ENCODE measurements at places on chromosomes 2 and 18. TPM values are rescaled to one million over a fixed set of nuclear protein-coding genes. Genes with fewer than 3 reads are reported as not detected.

- H3K27me3 ChIP-seq = no peaks in the 10 kb centered on the region
- no peak for DNase-seq
- no peaks in the 10 kb centered on the region for H3K36me3 ChIP-seq
- H3K27ac ChIP-seq = peak overlapping the region; percentile 13
- peak overlapping the region; percentile 79 for H3K4me3 ChIP-seq
Measured at GRCh38 chr2:230866756-230867523, 2.2 kb downstream of the ITM2C start.

DNA sequence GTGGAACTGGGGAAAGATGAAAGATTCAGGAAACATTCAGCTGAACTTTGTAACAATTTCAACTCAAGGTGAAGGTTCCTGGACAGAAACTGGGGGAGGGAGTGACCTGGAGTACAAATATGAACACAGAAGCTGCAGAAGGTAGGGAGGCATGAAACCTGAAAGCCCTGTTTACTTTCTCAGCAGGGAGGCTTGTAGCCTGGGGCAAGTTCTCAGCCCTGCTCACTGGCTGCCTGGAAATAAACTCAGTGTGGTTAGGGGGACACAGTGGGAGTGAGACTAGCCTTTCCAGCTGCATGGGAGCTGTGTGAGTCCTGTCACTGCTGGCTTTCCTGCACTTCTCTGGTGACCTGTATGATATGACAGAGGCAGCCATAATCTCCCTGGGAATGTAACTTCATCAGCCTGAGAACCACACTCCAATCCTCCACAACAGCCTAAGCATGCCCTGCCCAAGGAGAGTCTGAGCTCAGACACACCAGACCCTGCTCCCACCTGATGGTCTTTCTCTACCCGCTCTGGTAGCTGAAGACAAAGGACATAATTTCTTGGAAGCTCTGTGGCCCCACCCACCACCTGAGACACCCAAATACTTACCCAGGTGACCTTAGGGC lies 77.0 kb downstream of the ZSWIM2 start:
- DNase-seq = no peak
- no peaks in the 10 kb centered on the region for H3K27me3 ChIP-seq
- H3K36me3 ChIP-seq = no peaks in the 10 kb centered on the region
- no peak overlapping the region for H3K4me3 ChIP-seq

GRCh38 chr2:71725836-71726235 lies 272.5 kb downstream of the DYSF start:
- no peak for DNase-seq
- H3K27me3 ChIP-seq = no peaks in the 10 kb centered on the region
- peaks cover 26% of the 10 kb centered on the region for H3K4me1 ChIP-seq
- H3K36me3 ChIP-seq = no peaks in the 10 kb centered on the region
- no peak overlapping the region for H3K27ac ChIP-seq

Gene IL1RL2
- 1.3 TPM for total RNA-seq

- DNase-seq = no peak
- no peak overlapping the region for H3K4me3 ChIP-seq
- no peaks in the 10 kb centered on the region for H3K27me3 ChIP-seq
- H3K36me3 ChIP-seq = no peaks in the 10 kb centered on the region
- peak overlapping the region; percentile 59 for H3K27ac ChIP-seq
- H3K4me1 ChIP-seq = peaks cover 73% of the 10 kb centered on the region
Measured at GRCh38 chr2:32714521-32714920, 86.7 kb downstream of the TTC27 start.

GRCh38 chr2:65749545-65749944 lies 317.1 kb upstream of the SPRED2 start:
- H3K27me3 ChIP-seq = no peaks in the 10 kb centered on the region
- H3K4me1 ChIP-seq = peaks cover 5% of the 10 kb centered on the region
- H3K4me3 ChIP-seq = no peak overlapping the region
- H3K27ac ChIP-seq = no peak overlapping the region

Gene RGPD3
- 1.1 TPM for total RNA-seq

GRCh38 chr2:41832218-41832617 lies 215.6 kb upstream of the PKDCC start:
- H3K27ac ChIP-seq = no peak overlapping the region
- H3K4me3 ChIP-seq = no peak overlapping the region
- no peaks in the 10 kb centered on the region for H3K36me3 ChIP-seq
- no peaks in the 10 kb centered on the region for H3K4me1 ChIP-seq
- DNase-seq = no peak
- no peaks in the 10 kb centered on the region for H3K27me3 ChIP-seq

Gene SLC4A5
- total RNA-seq = 9.5 TPM

Gene ZNF804A
- 0.14 TPM for total RNA-seq

All from thoracic aorta (tissue), 2 donors.